ENCODE measurements at places on chromosomes 2 and 18. TPM values are rescaled to one million over a fixed set of nuclear protein-coding genes. Genes with fewer than 3 reads are reported as not detected.

The LBH gene
- 54.4 TPM for total RNA-seq

The FSIP2 gene
- total RNA-seq, result 2.6 TPM

The OXER1 gene
- 1.1 TPM for total RNA-seq

The GALNT13 gene
- total RNA-seq, result 2.5 TPM

The BCL2 gene
- 32.2 TPM for total RNA-seq

The CCDC150 gene
- 6.3 TPM for total RNA-seq

The RFTN2 gene
- total RNA-seq, result 27.1 TPM

The AOX1 gene
- 2.6 TPM for total RNA-seq

The C2orf66 gene
- total RNA-seq, result 0.69 TPM

The CNDP1 gene
- 0.10 TPM for total RNA-seq

The UPP2 gene
- not detected for total RNA-seq

Data from skin of body (tissue), 3 donors.